ENCODE measurements at places on chromosomes 3 and 15.

DNA sequence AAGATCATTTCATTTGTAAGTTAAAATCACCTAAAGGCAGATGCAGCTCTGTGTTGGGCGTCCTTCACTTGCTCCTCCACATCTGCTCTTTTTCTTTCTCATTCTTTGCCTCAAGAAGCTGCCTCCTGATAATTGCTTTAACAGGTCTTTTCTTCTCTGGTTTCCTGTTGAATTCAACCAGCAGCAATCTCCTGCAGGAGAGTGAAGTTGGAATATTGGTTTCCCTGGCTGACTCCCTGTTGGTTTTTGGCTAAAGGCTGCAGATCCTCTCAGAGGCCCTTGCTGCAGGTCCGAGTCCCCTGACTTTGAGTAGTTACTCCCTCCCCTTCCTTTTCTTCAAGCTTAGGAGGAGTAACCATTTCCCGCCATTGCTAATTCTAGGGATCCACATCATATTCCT, 4.2 kb downstream of the TP63 start:
- DNase-seq, result no peak

DNA sequence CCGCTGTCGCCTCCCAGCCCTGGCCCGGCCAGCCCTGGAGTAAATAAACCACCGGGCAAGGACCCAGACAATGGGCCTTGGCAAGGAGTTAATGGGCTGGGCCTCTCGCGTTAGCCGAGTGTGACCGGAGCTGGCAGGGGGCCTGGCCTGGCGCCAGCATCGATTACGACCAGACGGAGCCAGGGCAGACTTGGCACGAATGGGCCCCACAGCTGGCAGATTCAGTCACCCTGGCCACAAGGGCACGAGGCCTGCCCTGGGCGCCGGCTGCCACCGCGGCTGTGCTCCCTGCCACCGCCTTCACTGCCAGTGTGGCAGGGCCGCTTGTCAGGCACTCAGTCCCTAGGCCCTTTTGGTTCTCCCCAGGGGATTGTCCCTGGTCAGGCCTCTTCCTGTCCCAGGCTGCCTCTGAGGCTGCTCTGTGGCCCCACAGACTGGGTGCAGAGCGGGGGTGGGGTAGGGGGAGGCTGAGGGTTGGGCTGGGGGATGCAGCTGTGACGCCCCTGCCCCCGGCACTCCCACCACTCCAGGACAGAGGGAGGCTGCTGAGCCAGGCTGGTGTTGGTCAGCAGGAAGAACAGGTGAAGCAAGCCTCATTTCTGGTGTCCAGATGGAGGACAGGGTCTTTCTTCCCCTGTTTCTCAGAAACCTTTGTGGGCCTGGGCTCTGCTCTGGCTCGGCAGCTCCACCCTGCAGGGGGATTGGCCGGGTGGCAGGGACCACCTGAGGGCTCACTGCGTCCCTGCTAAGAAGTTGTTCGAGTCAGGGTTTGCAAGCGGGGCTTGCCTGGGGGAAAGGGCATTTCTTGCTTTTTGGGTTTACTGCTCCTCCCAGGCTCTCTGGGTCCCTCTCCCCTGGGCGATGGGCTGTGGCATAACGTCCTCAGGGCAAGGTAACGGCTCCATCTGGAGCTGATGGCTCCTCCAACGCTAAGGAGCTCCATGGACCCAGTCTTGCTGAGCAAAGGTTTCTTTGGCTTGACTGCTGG, 30.5 kb upstream of the SRP14 start:
- no peak for DNase-seq

DNA sequence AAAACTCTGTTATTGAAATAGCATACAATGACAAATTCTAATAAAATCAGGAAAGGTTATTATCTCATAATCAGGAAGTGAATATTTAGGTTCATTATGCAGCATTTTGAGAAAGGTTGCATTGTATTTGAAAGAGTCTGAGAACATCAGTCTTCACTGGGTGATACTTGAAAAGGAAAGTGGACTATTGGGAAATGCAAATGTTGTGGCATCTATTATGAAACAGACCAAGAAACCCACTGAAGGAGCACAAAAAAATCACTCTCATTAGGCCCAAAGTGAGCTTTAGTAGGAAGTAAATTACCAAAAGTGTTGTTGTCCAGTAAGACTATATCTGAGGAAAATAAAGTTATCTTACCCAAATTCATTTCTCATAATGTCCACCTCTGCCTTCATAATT, 90.8 kb downstream of the ZPLD1 start:
- DNase-seq, result no peak

- no peak for DNase-seq
Measured at GRCh38 chr3:124256156-124256555, 264.2 kb upstream of the ROPN1 start.

DNA sequence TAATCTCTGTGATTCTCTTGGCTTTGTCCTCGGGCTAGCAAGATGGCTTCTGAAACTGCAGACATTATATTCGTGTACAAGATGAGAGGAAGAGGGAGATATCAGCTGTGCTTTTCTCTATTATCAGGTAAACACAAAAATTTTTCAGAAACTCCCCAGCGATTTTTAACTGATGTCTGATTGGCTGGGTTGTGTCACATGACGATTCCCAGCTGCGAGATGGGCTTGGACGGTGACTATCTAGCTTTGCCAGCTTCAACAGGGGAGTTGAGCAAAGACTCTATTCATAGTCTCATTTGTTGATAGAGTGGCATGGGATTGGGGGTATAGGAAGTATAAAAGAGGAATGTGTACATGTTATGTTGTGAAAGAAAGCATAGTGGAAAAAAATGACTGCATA, 248.8 kb upstream of the AZI2 start:
- DNase-seq, result no peak

DNA sequence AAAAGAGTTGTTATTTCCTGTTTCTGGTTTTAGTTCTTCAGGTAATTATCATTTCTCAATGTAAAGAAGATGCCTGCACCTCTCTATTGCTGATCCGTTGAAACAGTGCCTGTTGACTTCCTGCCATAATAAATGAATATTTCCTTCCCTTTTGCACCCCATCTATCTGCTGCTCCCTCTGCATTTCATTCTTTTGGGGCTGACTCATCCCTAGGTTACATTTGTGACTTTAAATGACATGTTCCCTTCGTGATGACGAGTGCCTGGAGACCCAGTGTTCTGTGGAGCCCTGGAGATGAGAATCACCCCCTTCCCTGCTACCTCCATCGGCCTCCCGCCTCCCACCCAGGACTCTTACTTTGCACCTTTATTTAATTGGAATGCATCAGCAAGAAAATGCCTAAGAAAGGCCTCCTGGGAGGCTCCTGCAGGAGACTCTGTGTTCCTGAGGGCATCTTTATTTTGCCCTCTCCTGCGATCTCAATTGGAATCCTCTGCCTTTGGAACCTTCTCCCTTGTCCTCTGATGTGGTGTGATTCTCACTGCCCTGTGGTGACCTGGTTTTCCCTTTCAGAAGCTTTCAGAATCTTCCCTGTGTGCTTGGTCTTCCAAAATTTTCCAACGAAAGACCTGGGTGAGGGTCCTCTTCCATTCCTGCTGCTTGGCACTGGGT, 13.7 kb downstream of the LRRK1 start:
- DNase-seq, result no peak

DNA sequence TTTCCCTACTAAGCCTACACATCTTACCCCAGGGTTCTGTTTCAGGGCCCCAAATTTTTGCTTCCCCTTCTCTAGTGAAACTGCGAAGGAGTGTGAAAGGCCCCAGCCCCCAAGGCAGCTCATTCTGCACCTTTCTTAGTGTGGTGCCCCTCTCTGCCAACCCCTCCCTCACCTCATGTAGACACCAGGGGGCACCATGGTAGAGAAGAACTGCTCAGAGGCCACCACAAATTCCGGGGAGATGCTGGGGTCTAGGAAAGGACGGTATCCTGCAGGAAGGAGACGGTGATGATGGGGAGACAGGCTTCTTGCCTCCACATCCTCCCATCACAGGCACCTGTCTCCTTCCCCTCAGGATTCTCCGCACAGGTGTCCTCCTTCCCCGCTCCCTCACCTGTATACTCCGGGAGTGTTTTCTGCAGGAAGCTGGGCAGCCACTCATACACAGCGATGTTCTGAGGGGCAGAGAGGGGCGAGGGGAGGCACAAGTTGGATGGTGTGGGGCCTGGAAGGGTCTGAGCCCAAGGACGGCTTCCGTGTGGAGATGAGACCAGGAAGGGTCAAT, 3.6 kb downstream of the DUOX2 start:
- no peak for DNase-seq

DNA sequence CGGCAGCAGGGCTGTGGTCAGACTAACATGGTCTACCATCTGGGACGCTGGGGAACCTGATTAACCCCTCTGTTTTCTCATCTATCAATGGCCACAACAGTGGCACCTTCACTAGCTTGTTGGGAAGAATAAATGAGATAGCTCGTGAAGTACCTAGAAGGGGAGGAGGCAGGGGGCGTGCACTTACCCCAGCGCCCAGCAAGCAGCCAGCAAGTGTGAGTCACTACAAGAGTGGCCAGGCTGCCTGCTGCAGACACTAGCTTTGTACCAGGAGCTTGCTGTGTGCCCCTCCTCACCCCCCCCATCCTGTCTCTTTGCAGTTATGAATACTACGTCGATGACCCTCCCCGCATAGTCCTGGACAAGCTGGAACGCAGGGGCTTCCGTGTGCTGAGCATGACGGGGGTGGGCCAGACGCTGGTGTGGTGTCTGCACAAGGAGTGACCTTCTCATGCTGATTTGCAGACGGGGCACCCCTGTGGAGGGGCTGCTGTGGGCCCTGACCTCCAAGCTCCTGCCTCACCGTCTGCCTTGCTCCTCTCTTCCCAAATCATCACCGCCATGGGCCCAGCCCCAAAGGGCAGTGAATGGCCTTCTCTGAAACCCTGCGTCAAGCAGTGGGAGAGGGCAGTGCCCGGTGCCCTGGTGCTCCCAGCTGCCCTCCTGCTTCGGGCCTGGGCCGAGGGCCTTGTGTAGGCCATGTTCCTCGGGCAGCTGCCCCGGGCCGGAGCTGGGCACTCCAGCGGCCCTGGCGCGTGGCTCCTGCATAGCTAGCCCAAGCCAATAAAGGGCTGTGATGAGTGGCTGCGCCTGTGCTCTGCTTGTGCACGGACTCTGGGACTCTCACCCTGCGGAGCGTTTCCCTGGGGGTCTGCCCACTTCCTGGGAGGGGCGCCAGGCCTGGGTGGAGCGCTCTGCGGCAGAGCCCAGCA, 2.6 kb upstream of the C15orf62 start:
- DNase-seq, result no peak

DNA sequence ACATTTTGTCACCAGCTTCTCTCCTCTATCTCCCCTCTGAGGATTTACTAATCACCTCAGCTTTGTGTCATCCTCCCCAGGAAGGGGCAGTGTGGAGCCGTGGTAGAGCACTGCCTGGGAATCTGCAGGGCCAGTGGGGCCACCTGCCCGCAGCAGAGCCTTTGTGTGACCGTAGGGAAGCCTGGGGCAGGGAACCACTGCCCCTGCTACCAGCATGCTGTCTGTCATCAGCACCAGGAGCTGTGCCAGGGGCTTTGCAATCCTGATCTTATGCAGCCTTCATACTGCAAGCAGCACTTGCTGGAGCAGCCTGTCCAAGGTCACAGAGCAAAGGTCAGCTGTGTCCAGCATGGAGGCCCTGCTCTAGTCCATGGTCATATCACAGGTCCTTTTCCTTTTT, 170.2 kb upstream of the IL12A start:
- no peak for DNase-seq
